ENCODE measurements at places on chromosomes 7 and 10.

- DNase-seq = no peak
Measured at GRCh38 chr7:85065888-85066485, 120.9 kb downstream of the SEMA3D start.

DNA sequence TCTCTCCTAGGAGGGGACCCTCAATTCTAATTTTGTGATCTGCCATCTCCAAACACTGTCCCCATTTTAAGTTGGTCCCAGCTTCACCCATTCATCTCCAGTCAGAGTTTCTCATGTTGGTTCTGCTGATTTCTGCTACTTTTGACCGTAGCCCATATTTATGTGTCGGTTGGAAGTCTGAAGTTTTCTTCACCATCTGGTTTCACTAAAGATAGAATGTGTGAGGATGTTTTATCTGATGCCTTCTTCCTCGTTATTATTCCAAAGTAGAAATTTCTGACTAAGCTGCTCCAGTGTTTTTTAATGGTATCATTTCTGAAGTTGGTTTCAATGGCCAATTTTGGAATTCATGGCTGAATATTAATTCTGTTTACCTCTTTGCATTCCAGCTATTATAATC, 21.3 kb upstream of the IFIT2 start:
- DNase-seq = no peak

GRCh38 chr7:2131341-2131740, 101.4 kb downstream of the MAD1L1 start:
- DNase-seq = no peak

DNA sequence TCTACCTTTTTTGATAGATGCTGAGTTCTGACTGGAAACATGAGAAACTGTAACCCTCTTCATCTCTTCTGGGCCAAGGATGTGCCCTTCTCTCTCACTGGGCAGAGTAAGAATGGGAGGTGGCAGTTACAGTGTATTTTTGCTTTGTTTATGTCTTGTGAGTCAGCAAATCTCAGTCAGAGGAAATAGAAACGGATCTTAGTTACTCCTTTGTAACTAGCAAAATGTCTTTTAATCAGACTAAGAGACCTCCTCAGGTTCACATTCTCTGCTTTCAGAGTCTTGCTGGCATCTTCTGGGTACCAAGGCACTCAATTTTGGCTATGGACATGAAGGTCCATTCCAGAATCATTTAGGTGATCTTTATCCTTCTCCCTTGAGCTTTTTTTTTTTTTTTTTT, 70.9 kb downstream of the HHEX start:
- DNase-seq = no peak

DNA sequence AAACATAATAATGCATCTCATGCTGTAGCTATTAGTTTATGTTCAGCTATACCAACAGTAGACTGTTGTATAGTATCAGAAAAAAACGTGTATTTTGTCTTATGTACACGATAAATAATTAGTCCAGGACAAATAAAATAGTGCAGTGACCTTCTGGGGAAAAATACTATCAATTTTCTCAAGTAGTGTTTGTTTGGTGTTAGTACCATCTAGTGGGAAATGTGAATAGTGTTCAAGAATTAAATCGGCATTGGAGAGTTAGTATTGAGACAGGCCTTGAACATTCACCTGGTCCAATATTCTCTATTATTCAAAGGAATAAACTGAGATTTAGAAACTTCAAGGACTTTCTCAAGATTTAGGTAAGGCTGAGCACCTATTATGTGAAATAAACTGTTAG, 21.7 kb upstream of the OR2A5 start:
- DNase-seq = peak; percentile 28

GRCh38 chr7:64908358-64908757, 5.3 kb downstream of the ZNF273 start:
- DNase-seq = peak; percentile 69

DNA sequence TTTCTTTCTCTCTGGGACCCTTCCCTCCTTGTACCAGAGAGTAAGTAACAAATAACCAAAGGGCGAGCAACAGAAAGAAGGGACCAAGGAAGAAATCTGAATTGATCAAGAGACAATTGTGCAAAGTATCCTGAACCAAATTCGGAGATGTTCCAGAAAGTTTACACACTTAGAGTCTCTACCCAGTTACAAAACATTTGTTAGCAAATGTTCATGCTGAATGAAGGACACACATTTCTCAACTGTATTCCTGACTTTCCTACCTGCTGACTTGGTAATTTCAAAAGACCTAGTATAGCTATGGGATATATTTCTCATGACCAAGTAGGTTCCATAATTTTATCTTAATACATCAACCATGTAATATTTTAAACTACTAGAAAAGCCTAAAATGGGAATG, 37.4 kb downstream of the LYZL1 start:
- no peak for DNase-seq

Data from NAMALWA (cell line).